ENCODE measurements at places on chromosomes 11 and 22. TPM values are rescaled to one million over a fixed set of nuclear protein-coding genes. Genes with fewer than 3 reads are reported as not detected.

DNA sequence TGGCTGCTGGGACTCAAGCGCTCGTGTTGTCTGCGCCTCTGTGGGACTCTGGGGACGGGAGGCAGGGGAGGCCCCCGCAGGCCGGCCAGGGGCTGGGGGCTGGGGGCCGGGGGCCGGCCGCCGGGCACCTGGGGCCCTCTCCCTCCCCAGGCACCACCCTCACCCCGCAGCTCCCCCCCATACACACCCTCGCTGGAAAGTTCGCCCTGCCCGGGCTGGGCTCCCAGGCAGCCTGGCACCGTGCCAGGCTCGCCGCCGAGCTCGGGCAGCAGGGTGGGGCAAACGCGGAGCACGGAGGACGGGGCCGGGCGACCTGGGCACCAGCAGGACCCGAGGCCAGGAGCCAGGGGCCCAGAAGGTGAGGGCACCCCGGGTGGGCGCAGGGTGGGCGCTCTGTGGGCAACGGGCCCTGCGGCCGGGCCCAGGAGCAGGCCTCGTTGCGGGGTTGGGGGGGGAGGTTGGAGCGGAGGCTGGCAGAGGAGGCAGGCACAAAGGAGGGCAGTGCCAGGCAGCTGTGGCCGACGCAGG lies 76.7 kb upstream of the WNT7B start:
- peak; percentile 52 for DNase-seq

GRCh38 chr11:1226986-1227550 lies 4.2 kb downstream of the MUC5B start:
- no peak for DNase-seq

DNA sequence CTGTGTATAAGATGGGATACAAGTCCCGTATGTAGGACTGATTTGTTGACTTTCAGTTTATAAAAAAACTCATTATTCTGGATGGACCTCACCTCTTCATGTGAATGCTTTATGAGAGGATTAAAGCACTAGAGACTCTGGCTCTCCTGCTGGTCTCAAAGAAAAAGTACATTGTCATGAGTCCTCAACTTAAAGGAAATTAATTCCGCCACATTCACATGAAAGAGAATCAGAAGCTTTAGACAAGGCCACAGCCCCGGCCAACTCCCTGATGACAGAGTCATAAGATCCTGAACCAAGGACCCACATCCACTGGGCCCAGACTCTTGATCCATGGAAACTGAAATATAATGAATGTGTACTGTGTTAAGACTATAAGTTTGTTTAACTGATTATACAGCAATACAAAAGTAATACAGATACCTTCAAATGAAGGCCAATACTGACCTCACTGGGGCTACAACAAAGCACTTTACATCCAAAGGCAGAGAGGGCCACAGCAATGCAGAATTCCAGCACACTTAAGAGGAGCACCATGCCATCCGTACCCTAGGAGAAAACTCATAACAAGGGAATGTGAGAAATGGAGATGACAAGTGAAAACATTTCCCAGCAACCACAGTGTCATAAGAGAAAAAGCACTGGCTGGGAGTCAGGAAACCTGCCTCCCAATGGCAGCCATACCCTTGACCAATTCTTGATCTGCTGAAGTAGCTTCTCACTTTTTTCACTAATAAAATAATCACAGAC lies 25.4 kb upstream of the MS4A6A start:
- DNase-seq, result no peak

DNA sequence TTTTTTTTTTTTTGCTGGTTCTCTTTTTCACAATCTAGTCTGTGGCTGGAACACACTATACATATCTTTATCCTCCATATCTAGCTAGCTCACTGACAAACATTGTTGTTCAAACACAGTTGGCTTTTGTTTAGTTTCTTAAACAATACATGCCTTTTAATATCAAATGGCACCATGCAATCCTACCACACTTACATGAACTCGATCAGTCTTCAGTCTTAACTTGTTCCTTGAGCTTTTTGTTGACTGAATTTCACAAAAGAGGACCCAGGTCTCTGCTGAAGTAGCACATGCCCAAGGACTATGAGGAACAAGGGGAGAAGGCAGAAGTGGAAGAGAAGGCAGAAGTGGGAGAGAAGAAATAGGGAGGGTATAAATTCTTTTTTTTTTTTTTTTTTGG lies 25.5 kb downstream of the TMEM123 start:
- no peak for DNase-seq

DNA sequence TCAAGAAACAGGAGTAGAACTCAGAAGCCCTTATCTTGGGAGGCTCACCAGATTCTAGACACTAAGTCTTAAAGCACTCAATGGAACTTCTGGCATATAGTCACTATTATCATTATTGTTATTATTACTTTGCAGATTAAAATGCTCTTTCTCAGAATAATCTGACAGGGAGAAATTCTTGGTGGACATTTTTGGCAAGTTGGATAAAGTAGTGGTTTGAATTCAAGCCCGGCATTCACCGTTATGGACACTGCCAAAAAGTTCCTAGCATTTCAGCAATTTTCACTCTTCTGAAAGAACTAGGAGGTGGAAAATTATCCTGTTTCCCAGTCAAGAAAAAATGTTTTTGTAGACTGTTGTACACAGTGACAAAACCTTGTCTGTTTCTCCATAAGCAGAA lies 179.6 kb upstream of the ISX start:
- DNase-seq, result no peak

DNA sequence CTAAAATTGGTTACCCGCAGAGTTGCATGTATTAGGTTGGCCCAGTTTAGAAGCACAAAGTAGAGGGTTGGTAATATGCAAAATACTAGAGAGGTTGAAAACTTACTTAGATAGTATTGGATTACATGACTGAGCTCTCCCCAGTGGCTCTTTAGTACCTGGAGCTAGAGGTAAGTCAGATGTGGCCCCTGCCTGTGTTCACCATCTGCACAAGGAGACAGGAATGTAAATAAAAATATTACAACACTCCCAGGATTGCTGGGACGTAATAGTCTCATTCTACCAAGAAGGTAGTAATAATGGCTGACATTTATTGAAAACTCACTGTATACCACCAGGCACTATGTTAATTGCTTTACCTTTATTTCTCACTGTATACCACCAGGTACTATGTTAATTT lies 129.6 kb downstream of the SLC17A6 start:
- no peak for DNase-seq

DNA sequence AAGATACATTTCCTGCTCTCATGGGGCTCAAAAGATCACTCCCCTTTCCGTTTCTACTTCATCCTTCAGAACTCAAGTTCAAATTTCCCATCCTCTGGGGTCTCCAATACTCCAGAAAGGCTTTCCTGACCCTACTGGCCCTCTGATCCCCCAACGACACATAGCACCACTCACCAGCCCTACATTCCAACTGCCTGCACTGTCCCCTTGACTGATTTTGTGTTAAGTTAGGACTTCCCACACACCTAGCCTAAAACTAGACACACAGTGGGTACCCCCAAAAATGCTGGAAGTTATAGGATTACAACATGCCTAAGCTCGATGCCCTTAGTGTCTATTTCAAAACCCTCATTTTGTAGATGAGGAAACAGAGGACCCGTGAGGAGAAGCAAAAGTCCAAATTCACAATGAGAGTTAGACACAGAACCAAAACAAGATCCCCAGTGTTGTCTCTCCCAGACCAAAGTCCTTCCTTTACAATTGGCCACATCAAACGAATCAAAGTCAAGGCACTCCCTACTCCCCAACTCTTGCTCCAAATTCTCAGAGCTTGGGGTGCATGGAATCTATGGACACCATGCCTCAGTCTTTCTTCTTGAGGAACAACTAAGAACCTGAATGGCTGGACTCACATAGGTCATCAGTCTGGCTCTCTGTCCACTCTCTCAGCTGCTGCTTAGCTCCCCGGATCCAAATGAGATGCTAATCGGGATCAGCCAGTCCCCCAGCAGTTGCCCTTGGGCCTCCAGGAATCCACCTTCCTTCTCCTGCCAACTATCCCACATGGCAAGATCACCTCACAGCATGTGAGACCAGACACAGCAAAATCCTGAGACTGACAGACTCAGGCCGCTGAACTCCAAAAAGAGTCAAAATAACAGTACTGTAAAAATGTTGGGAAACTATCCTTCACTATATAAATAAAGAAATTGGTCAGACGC lies 1.7 kb downstream of the CLPB start:
- DNase-seq, result no peak

DNA sequence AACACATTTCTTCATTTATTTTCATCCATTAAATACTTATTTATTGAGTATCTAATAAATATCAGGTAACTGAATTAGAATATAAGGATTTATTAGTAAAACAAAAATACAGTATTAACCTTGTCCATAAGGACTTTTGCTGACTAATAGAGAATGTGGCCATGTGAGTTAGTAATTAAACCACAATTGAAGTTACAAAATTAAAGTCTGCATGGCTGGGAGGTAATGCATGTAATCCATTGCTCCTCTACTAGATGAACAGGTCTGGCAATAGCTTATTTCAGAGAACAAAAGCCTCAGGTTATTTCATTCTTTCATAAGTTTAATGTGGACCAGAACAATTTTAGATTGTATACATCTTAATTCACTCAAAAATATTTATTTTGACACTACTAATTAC lies 9.9 kb upstream of the CARD18 start:
- DNase-seq, result no peak

- peak; percentile 71 for DNase-seq
Measured at GRCh38 chr22:18024276-18024939, at the start of gene MICAL3. TSS of gene MICAL3 (minus strand) at chr22:18024561. CDS start at chr22:17906812, 117,749 bp downstream.

Gene DSCAML1
- 1.6 TPM for total RNA-seq

Gene ELFN2
- 0.44 TPM for total RNA-seq

Gene OR2AG2
- not detected for total RNA-seq
